Large intestine (tissue), 12 donors: ENCODE measurements at places on chromosomes 12 and 14. TPM values are rescaled to one million over a fixed set of nuclear protein-coding genes. Genes with fewer than 3 reads are reported as not detected.
A peak's percentile ranks its signal among the peaks of the same experiment; 100 is the strongest.

GRCh38 chr14:26636561-26636960, 38.7 kb upstream of the NOVA1 start:
- no peak overlapping the region for H3K4me3 ChIP-seq
- H3K4me1 ChIP-seq = no peaks in the 10 kb centered on the region
- no peak for DNase-seq
- no peaks in the 10 kb centered on the region for H3K27me3 ChIP-seq
- H3K27ac ChIP-seq = no peak overlapping the region

PTMS gene
- polyA plus RNA-seq = 242 TPM

EML1 gene
- 22.0 TPM for polyA plus RNA-seq

DNA sequence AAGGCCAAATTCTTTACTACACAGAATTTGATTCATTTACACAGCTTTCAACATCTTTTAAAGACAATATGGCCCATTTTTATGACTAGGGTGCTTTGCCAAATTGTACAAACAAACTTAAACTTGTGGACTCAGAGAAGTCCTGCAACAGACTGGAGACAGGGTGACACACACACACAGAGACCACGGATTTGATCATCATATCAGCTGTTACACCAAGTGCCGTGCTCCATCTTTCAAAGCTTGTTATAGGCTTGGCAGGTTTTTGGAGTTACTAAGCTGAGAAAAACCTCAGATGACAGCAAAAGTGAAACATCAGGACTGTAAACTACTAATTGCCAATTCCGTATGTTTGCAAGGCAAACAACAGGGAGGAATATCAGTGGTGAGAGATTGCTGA, 811.7 kb downstream of the GALC start:
- H3K27ac ChIP-seq = no peak overlapping the region
- no peaks in the 10 kb centered on the region for H3K36me3 ChIP-seq
- no peaks in the 10 kb centered on the region for H3K27me3 ChIP-seq

RASSF9 gene
- polyA plus RNA-seq = 2.4 TPM

DNA sequence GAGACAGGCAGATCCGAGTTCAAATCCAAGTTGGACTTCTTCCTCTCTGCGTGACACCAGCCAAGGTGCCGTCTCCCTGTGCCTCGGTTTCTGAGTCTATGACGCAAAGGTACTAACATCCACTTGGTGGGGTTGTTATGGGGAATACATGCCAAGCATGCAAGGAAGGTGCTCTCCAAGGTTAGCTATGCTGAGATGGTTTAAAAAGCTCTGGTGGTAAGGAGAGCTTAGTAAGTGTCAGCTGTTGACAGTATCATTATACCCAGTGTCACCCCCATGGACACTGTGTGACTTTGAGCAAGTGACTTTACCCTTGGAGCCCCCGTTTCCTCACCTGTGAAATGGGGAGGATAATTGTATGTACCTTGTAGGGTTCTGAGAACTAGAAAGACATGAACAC, 22.2 kb downstream of the MMAB start:
- no peak overlapping the region for H3K27ac ChIP-seq
- no peak for DNase-seq
- H3K36me3 ChIP-seq = no peaks in the 10 kb centered on the region
- H3K27me3 ChIP-seq = peaks cover 38% of the 10 kb centered on the region

PPP1R13B gene
- polyA plus RNA-seq = 29.7 TPM

DNA sequence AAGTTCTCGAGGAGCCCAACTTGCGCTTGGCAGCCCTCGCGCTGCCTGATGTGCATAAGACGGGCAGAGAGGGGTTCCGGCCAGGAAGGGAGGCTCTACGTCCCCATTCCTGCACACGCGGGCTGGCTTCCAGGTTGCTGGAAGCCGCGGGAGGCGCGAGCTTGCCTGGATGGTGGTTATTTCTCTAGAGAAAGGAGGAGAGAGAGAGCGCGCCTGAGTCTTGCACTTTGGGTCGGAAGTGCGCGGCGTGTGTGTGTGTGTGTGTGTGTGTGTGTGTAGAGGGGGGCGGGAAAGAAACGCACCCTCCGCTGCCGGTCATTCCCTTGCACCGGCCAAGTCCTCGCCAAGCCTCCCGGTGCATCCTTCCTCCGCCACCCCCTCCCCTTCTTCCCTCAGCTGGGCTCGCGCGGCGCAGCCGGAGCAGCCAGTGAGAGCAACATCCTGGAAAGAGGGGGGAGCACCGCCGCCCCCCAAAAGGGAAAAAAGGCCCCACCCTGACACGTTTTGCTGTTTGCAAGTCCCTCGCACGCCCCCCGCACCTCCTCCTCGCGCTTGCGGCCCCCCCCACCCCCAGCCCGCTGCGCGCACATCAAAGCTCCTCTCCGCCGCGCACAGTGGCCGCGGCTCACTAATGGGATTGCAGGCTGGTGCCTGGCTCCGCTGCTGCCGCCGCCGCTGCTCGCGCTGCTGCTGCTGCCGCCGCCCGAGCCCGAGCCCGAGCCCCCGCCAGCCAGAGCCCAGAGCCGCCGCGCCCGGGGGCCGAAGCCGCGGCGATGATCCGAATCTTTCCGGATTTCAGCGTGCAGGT, 4.4 kb upstream of the NPAS3 start:
- peak; percentile 13 for DNase-seq
- peaks cover 73% of the 10 kb centered on the region for H3K27me3 ChIP-seq
- peaks cover 18% of the 10 kb centered on the region for H3K4me1 ChIP-seq
- peak overlapping the region; percentile 17 for H3K4me3 ChIP-seq

ANG gene
- polyA plus RNA-seq = 43.6 TPM

BDKRB2 gene
- 9.1 TPM for polyA plus RNA-seq
